Left ventricle myocardium inferior (tissue), 1 donor: ENCODE measurements at places on chromosomes 5 and 9. TPM values are rescaled to one million over a fixed set of nuclear protein-coding genes. Genes with fewer than 3 reads are reported as not detected.

FAM221B gene
- not detected for total RNA-seq

TAF11L5 gene
- total RNA-seq = not detected

NRARP gene
- total RNA-seq = 5.1 TPM

DNA sequence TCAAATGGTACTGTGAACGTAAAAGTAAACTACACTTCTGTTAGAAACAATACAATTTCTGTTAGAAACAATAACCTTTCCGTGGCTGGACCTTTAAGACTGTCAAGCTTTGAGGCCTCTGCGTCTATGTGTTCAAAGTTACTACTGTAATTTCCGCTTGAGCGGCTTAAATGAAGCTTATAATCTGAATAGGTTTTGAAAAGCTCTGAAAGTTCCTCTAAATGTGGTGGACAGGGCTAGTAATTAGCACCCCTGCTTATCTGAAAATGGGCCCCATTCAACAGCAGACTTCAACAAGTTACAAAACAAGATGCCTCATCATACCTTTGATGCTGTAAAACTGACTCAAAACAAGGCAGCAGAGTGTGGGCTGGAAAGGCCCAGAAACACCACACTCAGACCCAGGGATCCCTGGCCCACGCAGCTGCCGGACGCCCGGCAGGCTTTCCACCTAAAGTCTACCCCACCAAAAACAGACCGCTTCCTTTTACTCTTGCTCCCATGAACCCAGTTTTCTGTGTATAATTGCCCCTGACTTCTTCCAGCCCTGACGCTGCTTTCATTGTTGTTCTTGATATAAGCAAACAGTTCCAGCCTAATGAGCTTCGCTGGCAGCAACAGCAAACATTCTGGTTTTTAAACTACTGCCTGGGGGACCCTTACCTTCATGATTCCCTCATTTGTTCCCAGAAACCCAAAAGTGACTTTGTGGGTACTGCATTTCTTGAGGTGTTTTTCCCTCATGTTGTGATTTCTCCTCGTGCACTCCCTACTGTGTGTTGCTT, 66.7 kb downstream of the TLE1 start:
- DNase-seq = no peak

DNA sequence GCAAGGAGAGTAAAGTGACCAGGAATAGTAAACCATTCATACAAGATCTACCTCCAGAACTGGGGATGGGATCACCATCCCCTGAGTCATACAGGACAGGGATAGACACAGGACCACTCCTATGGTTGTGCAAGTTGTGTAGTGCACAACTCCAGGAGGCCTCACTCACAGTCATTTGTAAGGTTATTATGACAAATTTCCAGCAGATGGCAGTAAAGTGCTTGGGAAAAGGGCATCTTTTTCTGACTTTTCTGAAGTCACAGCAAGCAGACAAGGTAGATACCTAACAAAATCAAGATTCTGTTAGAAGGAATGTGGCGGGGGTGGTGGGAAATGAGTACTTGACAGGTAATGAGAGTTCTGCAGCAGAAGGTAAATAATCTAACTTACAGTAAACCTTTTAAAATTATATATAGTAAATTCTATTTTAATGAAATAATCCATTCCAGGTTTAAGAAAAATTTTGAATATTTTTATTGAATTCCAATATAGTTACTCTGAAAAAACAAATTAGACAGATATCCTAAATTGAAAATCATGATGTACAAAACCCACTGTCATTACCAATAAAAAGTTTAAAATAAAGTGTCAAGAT, 16.7 kb upstream of the KIF27 start:
- no peak for DNase-seq

GRCh38 chr9:107322643-107323042, 39.6 kb downstream of the RAD23B start:
- no peak for DNase-seq

- DNase-seq = no peak
These were observed 32.2 kb downstream of the ALDH7A1 start for GRCh38 chr5:126562823-126563222.

DNA sequence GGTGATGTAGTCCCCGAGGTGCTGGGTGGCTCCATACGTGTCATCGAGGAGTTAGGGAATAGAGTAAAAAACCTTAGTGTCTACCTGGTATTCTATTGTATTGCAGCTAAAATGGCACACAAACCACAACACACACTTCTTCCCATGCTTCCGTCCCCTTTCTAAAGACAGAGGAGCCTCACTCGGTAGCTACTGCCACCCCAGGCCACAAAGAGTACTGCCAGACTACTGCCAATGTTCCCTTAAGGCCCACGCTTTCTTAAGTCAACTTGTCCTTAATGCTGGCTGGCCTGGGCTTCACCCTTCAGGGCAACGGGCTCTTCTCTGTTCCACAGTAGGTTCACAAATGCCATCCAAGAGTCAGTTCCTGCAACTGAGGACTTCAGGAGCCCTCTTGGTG, 673.0 kb downstream of the ELAVL2 start:
- DNase-seq = no peak

DNA sequence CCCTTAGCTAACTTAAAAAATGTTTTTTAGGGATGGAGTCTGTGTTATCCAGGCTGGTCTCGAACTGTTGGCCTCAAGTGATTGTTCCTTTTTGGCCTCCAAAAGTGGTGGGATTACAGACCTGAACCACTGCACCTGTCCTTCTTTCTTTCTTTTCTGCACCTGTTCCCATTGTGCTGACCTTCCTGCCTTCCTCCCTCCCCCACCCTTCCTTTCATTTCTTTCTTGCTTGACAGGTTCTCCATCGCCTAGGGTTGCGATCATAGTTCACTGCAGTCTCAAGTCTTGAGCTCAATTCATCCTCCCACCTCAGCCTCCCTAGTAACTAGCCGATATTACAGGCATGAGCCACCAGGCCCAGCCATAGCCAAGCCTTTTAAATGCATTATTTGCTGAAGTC, 20.6 kb downstream of the JMY start:
- no peak for DNase-seq

DNA sequence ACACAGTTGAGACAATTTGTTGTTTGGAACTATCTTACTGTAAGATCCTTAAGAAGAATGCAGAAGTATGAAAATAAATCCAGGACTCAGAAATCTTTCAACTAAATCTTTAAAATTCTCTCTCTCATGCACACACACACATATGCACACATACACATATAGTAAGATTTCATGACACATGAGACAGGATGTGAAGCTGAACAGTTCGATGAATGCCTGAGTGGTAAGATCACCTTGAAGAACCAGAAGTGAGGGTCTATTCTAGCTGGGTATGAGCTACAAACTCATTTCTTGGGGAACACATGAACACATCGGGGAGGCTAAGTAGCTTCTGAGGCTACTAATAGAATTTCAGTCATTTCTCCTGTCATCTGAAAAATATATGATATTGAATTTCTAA, 153.6 kb downstream of the TMC1 start:
- DNase-seq = no peak

DNA sequence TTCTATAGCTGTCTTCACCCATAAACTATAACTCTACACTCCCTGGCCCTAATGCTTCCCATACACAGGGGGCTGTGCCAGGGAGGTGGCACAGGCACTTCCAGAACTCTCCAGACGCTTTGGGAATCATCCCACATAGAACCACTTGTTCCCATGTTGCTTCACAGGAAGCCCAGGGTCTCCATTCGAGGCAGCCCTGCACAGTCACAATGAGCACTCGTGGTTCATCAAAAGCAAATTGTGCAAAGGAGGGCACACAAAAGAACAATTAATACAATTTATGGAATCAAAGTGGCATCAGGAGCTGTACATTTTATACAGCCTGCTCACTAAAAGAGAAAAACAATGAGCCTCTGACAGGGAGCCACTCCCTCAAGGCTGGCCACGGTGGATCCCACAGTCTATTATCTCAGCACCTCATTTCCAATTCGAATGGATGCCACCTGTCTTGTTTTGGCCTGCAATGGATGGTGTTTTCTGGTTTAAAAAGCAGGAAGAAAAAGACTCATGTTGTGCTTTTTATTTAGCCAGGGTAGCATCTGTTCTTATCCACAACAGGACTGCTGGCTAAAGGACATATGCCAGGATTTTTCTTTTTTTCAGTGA, 354.8 kb downstream of the ENC1 start:
- DNase-seq = no peak

DNA sequence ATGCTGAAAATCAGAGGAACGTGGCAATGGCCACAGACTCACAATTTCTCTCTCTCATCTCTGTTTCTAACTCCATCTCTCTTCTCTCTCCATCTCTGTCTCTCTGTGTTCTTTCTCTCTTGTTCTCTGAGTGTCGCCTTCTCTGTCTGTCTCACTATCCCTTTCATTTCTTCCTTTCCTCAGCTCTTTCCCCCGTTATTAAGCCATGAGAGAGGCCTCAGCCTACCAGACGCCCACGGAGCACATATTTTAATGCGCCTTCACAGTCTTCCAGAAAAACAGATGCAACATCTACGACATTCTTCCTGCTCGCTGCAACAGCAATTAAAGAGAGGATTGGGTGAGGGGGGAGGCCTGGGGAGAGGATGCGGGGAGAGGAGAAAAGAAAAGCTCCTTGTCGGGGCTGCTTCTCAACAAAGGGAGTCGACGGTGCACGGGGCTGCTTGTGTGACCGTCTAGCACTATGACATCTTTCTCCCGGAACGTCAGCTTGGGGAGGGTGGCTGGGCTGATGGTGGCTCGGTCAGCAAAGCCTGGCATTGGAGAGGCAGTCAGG, 37.7 kb upstream of the NEURL1B start:
- no peak for DNase-seq

DNA sequence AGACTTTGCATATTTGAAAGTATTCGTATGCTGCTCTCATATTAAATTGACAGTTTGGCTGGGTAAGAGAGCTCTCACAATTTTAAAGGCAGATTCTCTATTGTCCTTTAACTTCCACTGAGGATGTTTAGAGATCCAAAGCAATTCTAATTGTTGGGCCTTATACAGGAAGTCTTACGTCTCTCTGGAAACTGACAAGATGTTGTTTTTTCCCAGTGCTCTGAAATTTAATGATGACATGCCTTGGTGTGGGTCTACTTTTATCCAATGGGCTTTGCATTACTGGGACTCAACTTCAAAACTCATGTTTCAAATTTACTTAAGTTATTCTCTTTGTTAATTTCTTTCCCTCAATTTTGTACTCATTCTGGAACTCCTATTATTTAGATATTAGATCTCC, 191.5 kb downstream of the SNX18 start:
- no peak for DNase-seq

DNA sequence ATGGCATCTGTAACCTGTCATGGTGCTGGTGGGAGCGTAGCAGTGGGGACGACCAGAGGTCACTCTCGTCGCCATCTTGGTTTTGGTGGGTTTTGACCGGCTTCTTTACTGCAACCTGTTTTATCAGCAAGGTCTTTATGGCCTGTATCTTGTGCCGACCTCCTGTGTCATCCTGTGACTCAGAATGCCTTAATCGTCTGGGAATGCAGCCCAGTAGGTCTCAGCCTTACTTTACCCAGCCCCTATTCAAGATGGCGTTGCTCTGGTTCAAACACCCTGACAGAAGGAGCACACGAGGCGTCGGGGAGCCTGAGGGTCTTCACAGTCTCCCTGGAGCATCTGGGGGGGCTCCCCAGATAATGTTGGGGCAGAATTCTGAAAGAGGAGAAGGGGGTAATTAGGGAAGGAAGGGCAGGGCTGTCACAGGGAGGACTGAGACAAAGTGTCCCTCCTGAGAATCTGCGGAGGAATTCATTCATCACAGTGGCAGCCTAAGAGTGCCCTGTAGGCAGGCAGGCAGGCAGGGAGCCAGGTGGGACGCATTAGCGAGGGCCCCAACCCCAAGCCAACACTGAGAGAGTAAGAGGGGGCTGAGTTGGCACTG, 21.3 kb upstream of the NCS1 start:
- no peak for DNase-seq

- DNase-seq = no peak
These were observed 338.6 kb downstream of the SLIT3 start for GRCh38 chr5:168962306-168962705.

GRCh38 chr5:89313804-89314588, 431.0 kb upstream of the MEF2C start:
- DNase-seq = no peak

- peak; percentile 6 for DNase-seq
These were observed 1.3 kb upstream of the IL3 start for GRCh38 chr5:132059043-132059695.
